SK-N-MC (cell line): ENCODE measurements at places on chromosomes 1 and 21.

GRCh38 chr1:1778663-1779319, 521 bp upstream of the NADK start:
- no peak for DNase-seq

DNA sequence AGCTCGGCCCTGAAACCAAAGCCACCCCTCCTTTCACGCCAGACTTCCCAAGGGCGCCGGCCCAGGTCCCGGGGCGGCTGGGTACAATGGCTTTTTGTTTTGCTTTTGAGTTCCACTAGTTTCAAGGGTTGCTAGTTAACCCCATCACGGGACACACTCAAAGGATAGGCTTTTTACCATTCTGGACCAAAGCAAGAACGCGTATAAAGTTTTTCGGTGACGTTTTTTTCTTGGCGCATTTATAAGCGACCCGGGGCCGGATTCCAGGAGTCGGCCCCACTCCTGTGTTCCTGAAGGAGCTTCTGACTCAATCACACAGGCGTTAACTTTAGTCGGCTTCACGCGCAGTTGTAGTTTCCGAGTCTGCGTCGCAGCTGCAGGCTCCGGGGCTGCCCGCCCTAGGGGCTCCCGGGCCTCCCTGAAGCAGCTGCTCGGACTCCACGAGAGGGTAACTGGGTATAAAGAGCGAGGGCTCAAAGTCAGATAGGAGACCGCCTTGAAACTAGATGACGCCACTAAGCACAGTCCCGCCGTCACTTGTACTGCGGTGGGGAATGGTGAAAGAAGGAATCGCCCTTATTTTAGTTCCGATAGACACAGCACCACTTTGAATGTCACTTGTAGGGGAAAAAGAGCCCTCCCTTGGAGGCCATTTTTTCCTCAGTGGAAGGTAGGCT, 707 bp upstream of the KLHL21 start:
- DNase-seq = no peak

GRCh38 chr1:10188133-10188650, 22.2 kb upstream of the KIF1B start:
- DNase-seq = no peak

- no peak for DNase-seq
These were observed 29.4 kb downstream of the JAK1 start for GRCh38 chr1:64936956-64937355.

GRCh38 chr1:11752359-11753088, 9.5 kb upstream of the C1orf167 start:
- DNase-seq = no peak

DNA sequence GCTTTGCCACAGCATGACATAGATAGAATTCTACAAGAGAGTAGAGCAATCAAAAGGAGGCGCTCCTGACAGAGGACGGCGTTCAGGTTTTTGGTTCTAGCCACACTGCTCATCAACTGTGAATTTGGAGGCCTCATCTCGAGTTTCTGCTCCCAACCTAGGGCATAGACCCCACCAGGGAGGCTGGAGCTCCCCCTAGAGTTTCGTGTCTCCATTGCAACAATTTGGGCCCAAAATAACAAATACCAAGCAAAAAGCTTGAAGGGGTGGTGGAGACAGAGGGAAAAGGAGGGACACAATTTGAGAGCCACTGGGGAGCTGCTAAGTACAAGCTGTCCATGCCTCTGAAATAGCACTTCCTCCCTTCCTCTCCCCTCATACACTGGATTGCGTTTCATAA, 297.0 kb downstream of the GPATCH2 start:
- DNase-seq = no peak

- DNase-seq = no peak
These were observed 31.8 kb downstream of the ZNF644 start for GRCh38 chr1:90989990-90990389.

DNA sequence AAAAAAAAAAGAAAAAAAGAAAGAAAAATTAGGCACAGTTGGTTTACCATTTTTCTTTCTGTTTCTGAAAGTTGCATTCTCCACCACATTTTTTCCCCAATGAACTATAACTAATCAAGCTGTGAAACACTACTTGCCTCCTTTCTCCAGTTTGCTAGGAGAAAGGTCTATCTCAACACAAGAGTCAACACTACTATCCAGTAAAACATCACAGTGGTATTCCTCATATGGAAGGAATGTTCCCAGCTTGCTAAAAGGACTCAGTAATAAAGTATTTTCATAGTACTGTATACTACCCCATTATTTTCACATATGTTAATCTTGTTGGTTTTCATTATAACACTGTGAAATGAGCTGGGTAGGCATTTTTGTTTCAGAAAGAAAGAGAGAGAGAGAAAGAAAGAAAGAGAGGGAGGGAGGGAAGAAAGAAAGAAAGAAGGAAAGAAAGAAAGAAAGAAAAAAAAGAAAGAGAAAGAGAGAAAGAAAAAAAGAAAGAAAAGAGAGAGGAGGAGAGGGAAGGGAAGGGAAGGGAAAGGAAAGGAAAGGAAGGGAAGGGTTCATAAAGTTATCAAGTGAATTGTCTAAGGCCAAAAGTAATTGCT, 7.9 kb downstream of the PTGER3 start:
- no peak for DNase-seq

GRCh38 chr1:67404212-67404620, 26.0 kb downstream of the SERBP1 start:
- DNase-seq = no peak

DNA sequence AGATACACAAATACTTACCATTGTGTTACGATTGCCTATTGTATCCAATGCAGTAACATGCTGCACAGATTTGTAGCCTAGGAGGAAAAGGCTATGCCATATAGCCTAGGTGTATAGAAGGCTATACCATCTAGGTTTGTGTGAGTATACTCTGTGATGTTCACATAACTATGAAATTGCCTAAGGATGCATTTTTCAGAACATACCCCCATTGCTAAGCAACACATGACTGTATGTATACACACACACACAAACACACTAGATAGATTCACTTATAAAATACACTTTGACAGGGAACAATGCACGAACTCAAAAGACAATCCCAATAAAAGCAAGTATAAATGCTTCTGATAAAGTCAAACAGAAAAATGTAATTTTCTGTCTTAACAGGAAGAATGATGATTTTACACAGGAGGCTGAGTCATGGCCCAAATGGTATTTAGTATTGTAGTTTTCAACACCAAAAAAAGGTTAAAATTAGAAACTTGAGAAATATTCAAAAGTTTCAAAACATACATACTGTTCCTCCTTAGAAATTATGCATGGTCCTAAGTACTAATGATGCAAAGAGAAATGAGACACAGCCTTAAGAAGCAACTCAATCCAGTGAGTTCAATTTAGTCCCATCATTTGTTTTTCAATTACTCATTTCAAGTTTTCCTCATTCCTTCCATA, 12.2 kb downstream of the FH start:
- DNase-seq = no peak

GRCh38 chr1:157806431-157807149, 13.3 kb downstream of the FCRL1 start:
- no peak for DNase-seq

- no peak for DNase-seq
These were observed 708 bp downstream of the CDA start for GRCh38 chr1:20589331-20590278.

DNA sequence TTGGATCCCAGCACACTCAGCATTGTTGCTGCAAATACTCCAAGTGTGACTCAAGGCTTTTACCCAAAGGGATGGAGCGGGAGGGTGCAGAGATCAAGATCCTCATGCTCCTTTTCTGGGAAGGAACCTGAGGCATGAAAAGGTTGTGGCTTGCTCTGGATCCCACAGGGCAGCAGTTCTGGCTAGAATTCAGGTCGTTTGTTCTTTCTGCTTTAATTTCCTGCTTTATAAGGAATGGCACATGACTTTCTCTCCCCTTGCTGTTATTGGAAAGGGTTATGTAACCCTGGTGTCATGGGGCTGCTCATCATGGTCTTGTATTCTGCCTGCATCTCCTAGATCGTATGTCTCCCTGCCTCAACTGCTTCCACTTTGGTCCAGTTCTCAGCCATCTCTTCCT, 101.6 kb downstream of the NOS1AP start:
- DNase-seq = no peak

- DNase-seq = no peak
These were observed 89.5 kb upstream of the PGBD5 start for GRCh38 chr1:230515451-230516145.

- DNase-seq = no peak
These were observed 363.5 kb upstream of the ADGRL2 start for GRCh38 chr1:81437213-81437612.

DNA sequence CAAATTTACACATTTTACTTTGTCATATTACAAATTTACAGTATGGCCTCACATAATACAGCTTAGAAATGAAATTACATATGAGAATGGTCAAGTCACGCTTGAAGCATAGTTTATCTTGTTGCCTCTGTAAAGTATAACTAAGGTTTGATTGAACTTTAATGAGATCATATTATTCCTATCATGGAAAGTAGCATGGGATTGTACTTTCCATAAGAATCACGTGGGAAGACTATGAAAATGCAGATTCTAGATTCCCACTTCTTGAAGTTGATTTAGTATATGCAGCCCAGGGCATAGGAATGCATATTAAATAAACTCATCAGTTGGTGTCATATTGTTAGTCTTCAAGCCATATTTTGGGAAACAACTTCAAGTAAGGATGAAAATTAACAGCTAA, 342.8 kb downstream of the NCAM2 start:
- DNase-seq = no peak

DNA sequence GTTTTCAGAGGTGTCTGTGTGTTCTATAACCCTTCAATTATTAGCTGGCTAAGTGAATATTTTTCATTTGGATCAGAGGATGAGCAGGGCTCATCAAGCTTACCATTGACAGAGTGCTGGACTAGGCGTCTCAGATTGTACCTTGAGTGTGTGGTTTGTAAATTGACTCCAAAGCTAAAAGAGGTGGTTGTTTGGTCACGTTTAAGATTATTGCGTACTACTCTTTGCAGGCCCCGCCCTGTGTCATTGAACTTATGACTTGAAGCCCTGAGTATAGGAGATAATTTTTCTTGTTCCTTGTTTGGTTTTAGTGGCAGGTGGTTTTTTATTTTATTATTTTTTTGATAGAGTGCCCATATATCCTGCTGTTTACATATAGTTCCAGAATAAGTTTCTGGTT, 17.7 kb downstream of the MRPS6 start:
- DNase-seq = no peak

DNA sequence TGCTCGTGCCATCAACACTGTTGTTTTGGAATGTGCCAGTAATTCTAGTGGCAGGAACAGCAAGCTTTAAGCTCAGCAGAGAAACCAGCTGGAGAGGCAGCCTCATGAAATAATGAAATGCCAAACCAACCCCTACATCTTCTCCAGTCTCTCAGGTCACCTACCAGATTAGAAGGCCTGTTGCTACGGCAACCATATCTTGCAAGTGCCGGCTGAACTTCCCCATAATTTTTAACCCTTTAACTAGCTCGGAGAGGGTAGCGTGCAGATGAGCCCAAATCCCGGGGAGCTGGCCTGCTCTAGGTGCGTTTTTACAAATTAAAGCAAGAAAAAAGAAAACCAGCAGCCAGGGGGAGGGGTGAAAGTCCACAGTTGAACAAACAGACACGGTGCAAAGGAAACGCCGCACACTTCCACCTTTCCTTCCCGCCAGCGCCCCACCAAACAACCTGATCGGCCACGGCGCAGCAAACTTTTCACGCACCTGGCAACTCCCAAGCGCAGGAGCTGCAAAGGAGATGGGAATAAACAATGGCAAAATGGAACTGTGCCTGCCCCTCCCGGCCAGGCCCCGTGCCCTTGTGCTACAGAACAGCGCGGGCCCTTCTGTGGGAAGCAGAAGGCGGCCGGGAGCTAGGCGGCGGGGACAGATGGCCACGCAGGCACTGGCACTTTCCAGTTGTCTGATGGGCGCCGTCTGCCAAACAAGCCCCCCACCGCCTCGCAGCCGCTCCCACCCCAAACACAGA, 50.1 kb downstream of the SSBP3 start:
- DNase-seq = no peak

DNA sequence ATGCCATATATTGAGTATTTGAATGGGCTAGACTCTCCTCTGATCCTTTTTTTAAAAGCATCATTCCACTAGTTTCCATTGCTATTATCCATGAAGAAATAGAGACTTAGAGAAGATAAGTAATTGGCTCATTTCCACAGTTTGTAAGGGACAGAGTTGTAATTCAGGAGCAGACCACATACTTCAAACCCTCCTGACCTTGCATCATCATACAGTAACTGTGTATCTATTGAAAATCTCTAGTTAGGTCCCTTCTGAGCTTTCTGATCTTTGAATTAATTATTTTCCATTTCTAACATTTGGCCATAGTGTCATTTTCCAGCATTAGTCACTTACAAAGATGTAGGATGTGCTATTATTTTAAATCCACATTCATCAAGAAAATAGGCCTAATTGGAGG, 386.5 kb upstream of the ST6GALNAC5 start:
- DNase-seq = no peak

DNA sequence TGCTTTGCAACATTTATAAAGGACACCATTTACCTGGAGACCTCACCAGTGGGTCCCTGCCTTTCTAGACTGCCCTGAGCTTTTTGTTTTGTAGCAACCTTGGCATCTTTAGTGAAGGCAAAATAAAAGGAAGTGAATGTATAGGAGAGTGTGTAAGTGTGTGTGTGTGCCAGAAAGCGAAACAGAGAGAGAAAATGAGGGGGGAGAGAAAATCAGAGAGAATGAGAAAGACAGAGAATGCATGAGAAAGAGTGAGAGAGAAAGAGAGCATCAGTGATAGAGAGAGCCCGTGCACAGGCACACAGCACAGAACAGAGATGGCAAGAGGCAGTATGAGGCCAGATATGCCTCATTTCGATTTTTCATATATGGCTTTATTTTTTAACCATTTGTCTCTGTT, 57.5 kb downstream of the HSD3B1 start:
- no peak for DNase-seq

DNA sequence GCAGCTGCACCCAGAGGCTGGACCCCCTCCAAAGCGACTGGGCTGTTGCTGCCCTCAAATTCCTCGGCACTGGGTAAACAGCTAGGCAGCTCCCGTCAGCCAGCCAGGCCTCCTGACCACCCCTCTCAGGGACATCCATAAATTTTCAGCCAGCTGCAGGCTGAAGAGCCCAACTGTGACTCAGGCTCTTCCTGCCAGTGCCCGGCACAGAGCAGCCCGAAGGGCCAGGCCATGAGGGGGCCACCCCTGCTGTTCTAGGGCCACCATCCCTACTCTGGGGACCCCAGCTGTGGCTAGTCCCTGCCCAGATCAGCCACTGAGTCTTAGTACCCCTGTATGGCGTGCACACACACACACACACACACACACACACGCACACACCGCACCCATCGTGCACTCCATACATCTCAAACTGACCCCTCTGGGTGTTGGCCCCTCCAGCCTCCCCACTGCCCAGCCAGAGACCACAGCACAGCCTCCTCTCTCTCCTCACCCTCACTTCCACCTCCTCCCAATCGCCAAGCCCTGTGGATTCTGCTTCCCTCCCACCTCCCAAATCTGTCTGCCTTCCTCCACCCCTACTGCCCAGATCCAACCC, 6.2 kb upstream of the LAPTM5 start:
- DNase-seq = no peak
